ENCODE measurements at places on chromosomes 5 and 9. TPM values are rescaled to one million over a fixed set of nuclear protein-coding genes. Genes with fewer than 3 reads are reported as not detected.

The TPPP gene
- 0.07 TPM for total RNA-seq

The PFN3 gene
- not detected for total RNA-seq

The TTLL11 gene
- total RNA-seq, result 7.1 TPM

The ARSI gene
- total RNA-seq, result 2.4 TPM

The PNPLA7 gene
- 4.1 TPM for total RNA-seq

The AQP7 gene
- 0.80 TPM for total RNA-seq

The KIF4B gene
- total RNA-seq, result not detected

The SLC34A1 gene
- not detected for total RNA-seq

The CDK7 gene
- 40.0 TPM for total RNA-seq

The TNFSF8 gene
- not detected for total RNA-seq

The CER1 gene
- not detected for total RNA-seq

The TCF7 gene
- 1.2 TPM for total RNA-seq

The MTMR12 gene
- total RNA-seq, result 20.4 TPM

The FAM81B gene
- not detected for total RNA-seq

The ARHGAP26 gene
- total RNA-seq, result 16.4 TPM

The CCNI2 gene
- total RNA-seq, result not detected

The HK3 gene
- total RNA-seq, result not detected

The PROB1 gene
- 2.3 TPM for total RNA-seq

The KCNT1 gene
- total RNA-seq, result not detected

The PDLIM4 gene
- 59.2 TPM for total RNA-seq

The CD274 gene
- total RNA-seq, result not detected

The DAPK1 gene
- total RNA-seq, result 87.9 TPM

The RETREG1 gene
- 3.3 TPM for total RNA-seq

The PRRX2 gene
- total RNA-seq, result 4.9 TPM

The CNTNAP3B gene
- 9.5 TPM for total RNA-seq

The ENTPD2 gene
- not detected for total RNA-seq

The TIMD4 gene
- not detected for total RNA-seq

The PRR16 gene
- 10.7 TPM for total RNA-seq

The PAPPA gene
- total RNA-seq, result 219 TPM

The TXNDC8 gene
- total RNA-seq, result not detected

The NME5 gene
- 2.0 TPM for total RNA-seq

The PLCXD3 gene
- total RNA-seq, result not detected

The MAMDC4 gene
- 7.7 TPM for total RNA-seq

The MSMP gene
- total RNA-seq, result not detected

The AGXT2 gene
- not detected for total RNA-seq

The LRRC19 gene
- total RNA-seq, result not detected

The RASGEF1C gene
- total RNA-seq, result not detected

The REEP5 gene
- total RNA-seq, result 89.6 TPM

The DBH gene
- total RNA-seq, result not detected

Data from chondrocyte (in vitro differentiated cells).